GM13976 (cell line): ENCODE measurements at places on chromosomes 16 and 17.

GRCh38 chr16:15610369-15610871, 32.5 kb downstream of the MARF1 start:
- no peak for DNase-seq

DNA sequence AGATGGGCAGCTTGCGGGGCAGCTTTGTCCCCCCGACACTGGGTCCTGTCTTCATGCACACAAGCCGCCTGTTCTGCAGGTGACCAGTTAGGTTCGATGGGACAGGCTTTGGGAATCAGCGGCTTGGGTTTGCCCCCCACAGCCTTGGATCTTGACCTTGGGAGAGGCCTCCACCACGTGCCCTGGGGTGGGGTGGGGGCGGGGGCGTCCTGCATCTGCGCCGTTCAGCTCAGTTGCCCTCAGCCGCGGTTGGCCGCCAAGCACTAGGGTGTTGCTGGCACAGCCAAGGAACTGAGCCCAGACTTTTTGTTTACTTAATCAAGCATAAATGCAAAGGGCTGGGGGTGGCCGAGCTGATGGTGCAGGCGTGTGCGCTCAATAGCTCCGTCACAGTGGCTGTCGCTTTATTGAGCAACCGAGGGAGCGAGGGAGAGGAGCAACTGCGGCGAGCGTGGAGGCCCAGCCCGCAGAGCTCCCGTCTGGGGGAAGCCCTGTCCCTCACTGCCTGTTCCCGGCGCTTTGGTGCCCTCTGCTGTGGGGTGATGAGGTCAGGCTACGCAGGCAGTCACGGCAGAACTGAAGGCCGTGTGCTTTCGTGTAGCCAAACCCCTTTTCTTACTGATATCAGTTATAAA, 33.9 kb downstream of the JPH3 start:
- peak; percentile 91 for DNase-seq

DNA sequence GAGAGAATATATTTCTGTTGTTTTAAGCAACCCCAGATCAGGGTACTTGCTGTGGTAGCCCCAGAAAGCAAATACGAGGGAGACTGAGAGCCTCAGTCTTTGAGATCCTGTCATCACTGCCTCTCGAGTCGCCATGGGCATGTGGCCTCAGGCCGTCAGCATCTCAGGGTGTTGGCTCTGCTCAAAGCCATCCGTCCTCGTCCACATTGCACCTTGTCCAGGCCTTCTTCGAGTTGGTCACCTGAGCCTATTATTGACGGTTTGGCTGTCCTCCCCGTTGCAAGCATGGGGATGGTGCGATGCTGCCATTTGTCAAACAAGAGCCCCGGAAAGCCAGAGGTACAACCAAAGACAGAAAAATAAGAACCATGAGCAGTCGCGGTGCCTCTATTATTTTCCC, 136.9 kb downstream of the IRF8 start:
- no peak for DNase-seq

GRCh38 chr17:79803997-79804855, 7.3 kb upstream of the CBX8 start:
- DNase-seq = peak; percentile 80

DNA sequence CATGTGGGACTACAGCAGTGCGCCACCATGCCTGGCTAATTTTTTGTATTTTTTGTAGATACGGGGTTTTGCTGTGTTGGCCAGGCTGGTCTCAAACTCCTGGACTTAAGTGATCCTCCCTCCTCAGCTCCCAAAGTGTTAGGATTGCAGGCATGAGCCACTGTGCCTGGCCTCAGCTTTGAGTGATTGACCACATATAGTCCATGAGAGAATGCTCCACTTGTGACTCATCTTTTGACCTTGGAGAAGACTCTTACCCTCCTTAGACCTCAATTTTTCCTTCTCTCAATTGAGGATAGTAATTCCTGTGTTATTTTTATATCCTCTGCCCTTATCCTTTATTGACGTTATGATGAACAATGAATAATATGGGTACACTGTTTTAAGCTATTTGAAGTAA, 30.9 kb upstream of the DUSP14 start:
- no peak for DNase-seq
